ENCODE measurements at places on chromosomes 1 and 21. TPM values are rescaled to one million over a fixed set of nuclear protein-coding genes. Genes with fewer than 3 reads are reported as not detected.

The IGSF21 gene
- polyA plus RNA-seq: 0.12 TPM

The S100PBP gene
- polyA plus RNA-seq: 57.7 TPM

The ZNF593OS gene
- 1.4 TPM for polyA plus RNA-seq

The CYYR1 gene
- 54.1 TPM for polyA plus RNA-seq

The SYT6 gene
- 2.3 TPM for polyA plus RNA-seq

The TNNT2 gene
- 56.4 TPM for polyA plus RNA-seq

The TCHH gene
- 0.05 TPM for polyA plus RNA-seq

The ATP6V1G3 gene
- polyA plus RNA-seq: 3.2 TPM

The NUAK2 gene
- polyA plus RNA-seq: 9.3 TPM

The SLC6A9 gene
- 6.8 TPM for polyA plus RNA-seq

The PLXNA2 gene
- 15.3 TPM for polyA plus RNA-seq

The PODN gene
- polyA plus RNA-seq: 2.0 TPM

The CLEC20A gene
- polyA plus RNA-seq: 0.30 TPM

The FOXE3 gene
- polyA plus RNA-seq: 0.13 TPM

The ELF3 gene
- polyA plus RNA-seq: 60.0 TPM

All from left kidney (tissue), 8 donors.